ENCODE measurements at places on chromosomes 12 and 14.

- no peak for DNase-seq
Measured at GRCh38 chr14:72883109-72883508, 10.8 kb downstream of the DPF3 start.

GRCh38 chr12:28807535-28807934 lies 341.5 kb upstream of the FAR2 start:
- no peak for DNase-seq

DNA sequence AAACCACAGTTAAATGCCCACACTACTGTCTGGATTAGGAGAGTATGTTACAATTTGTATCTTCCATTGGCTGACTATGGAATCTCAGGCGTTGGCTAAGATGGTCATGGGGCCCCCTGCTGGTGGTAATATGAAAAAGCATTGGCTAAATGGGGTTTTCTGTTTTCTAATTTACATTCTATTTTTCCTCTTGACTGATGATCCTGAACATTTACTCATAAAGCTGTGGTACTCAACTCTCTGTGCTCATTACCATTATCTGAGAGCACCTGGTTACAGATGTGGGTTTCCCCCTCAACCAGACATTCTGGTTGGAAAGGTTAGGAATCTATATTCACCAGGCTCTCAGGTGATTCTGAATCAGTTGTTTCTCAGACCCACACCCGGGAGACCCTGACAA lies 64.8 kb downstream of the WSCD2 start:
- DNase-seq: peak; percentile 34

- DNase-seq: peak; percentile 91
Measured at GRCh38 chr14:36509069-36509917, 10.7 kb downstream of the NKX2-1 start.

GRCh38 chr12:117466677-117467362 lies 105.4 kb upstream of the NOS1 start:
- no peak for DNase-seq

DNA sequence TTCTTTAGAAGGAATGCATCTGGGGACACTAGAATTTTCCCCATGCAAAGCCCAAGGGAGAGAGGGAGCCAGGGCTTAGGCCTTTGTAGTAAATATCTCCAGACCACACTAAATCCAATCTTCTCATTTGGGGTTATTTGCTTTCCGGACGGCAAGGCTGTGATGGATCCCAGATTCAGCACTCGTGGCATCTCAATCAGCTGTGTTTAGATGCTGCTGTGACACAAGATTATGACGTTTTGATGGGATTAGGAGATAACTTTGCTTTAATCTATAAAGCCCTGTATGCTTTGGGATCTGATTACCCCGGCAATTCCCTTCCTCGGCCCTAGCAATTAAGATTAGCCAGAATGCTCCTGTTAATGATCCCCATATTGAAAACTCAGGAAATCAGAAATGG lies 686.7 kb upstream of the TBX3 start:
- no peak for DNase-seq

- peak; percentile 21 for DNase-seq
Measured at GRCh38 chr12:2958432-2959191, 585 bp upstream of the TEAD4 start.

GRCh38 chr14:22472466-22472865 lies 116.6 kb downstream of the DAD1 start:
- DNase-seq: no peak

DNA sequence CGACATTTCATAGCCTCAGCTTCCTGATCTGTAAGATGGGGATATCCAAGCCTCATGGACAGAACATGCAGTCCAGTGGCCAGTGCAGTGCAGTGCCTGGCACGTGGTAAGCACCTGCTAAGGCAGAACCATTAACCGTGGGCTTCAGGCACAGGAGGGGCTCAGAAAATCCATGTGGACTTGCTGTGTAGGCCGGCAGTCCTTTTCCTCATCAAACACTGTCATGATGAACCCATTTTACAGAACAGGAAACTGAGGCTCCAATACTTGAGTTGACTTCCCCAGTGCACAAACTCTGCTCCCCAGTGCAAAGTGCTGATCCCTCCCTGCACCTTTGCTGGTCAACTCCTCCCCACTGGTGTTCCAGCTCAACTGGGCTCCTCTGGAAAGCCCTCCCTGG lies 18.0 kb downstream of the TRPV4 start:
- DNase-seq: no peak

DNA sequence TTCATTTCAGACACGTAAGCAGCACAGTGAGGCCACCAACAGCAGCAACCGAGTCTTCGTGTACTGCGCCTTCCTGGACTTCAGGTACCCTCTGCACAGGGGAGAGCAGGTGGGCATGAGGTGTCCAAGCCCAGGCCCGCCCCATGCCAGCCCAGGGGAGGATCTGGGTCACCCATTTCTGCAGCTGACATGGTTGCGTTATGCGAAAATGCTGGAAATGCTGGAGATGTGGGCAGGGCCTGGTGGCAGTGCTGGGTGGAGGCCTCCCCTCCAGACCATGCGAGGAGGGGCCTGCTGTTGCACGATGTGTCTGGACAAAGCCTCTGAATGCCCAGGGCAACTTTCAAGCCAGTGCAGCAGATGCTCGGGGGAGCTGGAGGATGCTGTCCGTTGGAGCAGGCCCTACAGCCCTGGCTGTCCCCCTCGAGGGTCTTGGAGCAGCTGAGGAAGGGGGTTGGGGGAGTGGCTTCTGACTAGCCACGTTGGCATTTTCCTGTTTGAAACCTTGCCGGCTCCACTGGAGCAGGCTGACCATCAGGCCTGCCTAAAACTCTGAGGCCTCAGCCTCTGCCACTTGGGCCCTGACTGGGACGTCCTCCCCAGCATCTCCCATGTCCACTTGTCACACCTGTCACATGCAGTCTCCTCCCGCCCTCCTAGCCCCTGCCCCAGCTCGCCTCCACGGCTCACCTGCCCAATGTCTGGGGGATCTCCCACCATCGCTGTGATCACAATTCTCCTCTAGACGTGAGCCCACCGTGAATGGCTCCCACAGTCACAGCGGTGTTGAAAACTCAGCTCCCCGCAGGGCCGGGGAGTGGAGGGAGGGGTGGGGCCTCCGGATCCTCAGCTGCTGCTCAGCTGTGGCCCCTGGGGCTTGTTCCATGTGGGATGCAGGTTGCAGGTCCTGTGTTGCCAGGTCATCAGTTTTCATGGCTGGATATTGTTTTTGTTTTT lies 123.4 kb downstream of the ADGRD1 start:
- DNase-seq: no peak

DNA sequence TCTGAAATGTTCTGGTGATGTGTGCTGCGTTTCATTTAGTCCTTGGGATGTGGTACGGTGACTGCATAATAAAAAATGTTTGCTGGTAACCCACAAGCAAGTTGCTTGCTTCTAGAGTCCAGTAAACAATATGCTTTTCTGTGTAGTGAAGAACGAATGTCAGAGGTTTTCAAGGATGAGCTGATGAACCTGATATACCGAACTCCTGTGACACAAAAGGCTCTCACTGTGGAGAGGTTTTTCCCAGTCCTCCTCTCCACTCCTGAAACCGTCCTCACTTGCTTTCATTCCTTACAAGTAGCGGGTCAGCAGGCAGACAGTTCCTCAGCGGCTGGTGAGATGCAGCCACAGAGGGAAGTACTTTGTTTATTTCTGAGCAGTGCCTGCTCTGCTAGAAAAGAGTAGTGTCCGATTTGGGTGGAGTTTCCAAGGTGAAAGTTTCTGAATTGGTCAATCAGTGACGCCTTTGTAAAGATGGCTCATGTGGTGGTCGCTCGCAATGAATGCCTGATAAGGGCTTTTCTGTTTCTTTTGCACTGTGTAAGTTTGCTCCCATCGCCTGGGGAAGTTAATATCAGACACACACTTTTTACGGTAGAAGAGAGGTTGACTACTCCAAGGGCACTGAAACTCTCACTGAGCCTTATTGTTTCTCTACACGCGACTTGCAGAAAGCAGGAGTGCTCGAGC lies 3.0 kb downstream of the ETV6 start:
- DNase-seq: no peak

DNA sequence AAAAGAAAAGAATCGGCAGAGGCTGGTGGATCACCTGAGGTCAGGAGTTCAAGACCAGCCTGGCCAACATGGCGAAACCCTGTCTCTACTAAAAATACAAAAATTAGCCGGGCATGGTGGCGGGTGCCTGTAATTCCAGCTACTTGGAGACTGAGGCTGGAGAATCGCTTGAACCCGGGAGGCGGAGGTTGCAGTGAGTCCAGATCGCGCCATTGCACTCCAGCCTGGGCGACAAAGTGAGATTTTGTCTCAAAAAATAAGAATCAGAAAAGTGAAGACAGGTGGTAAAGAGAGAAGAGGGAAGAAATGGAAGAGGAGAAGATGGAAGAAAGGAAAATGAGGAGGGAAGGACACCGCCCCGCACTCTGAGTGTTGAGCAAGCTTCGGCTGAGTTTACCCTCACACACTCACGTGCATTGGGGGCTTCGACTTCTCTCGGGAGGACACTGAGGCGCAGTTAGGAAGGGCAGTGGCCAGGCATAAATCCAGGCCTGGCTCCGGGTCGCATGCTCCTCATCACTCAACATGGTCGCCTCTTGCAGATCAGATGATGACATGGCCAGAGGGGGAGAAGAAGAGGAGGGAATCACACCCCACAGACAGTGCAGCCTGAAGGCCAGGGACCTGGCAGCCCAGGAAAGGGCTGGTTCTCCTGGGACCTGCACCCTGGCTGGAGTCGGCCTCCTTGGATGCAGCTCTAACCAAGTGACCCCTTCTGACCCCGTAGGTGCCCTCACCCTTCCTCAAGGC lies 61.1 kb downstream of the PRMT8 start:
- DNase-seq: no peak

DNA sequence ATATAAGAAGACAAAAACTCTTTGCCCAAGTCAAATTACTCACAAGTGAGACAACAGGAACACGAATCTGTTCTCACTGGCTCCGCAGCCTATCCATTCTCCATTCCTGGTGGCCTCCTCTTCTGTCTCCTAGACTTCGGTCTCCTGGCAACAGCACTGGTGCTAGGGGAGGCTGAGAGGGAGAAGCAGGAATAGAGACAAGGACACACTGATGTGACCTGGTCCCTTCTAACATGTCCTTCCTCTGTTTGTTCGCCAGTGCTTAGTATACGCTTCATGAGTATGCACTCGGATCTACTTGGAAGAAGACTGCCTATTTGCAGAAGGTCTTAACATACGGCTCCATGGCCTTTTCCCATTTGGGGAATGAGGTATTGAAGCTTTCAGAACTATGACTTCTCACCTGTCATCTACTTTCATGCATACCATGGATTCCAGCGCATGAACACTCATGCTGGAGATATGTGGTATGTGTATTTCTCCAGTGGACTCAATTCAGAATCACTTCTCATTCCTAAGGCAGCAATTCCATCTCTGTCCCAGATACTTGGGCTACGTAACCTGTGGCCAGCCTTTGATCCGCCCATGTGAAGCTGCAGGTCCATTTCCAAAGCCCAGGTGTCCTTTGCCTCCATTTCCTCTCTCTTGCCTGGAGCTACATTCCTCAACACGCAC lies 33.9 kb downstream of the BHLHE41 start:
- no peak for DNase-seq

- no peak for DNase-seq
Measured at GRCh38 chr14:75553157-75553556, 25.3 kb upstream of the FLVCR2 start.

DNA sequence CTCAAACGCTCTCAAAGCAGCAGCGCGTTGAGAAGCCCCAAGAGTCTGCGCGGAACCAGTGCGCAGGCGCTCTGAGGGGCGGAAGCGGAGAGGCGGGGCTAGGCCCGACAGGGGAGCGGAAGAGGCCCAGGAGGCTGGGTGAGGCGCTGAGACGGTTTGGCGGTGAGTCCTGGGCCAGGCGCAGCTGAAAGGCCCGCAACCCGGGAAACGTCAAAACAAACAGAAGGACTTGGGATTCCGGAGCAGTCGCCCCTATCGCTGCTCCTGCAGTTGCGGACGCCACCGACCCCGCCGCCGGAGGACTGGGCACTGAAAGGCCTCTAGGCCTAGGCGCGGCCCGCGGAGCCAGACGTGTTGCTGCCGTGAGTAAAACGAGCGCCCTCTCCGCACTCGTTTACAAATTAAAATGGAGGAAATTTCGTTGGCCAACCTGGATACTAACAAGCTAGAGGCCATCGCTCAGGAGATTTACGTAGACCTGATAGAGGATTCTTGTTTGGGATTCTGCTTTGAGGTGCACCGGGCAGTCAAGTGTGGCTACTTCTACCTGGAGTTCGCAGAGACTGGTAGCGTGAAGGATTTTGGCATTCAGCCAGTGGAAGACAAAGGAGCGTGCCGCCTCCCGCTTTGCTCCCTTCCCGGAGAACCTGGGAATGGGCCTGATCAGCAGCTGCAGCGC lies at the start of gene ATXN7L3B:
Gene ATXN7L3B (plus strand): TSS at position 129 of the 679 bp plus-strand sequence. CDS start 278 bp downstream, at position 407.
- peak; percentile 90 for DNase-seq

DNA sequence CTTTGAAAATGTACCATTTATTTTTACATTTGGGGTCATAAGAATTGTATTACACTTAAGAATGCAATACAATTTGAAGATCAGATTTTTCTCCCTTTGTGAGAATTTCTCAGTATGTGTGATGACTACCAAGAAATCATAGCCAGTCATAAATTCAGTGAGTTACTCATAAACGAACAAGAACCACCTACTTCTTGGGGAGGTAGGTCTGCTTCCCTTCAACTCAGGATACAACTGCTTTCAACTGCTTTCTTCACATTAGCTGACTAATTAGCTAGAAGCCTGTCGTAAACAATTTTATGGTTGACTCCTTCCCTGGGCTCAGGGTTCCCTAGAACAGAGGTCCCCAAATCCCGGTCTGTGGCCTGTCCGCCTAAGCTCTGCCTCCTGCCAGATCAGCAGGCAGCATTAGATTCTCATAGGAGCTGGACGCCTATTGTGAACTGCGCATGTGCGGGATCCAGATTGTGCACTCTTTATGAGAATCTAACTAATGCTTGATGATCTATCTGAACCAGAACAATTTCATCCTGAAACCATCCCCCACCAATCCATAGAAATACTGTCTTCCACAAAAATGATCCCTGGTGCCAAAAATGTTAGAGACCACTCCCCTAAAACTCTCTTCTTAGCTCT lies 3.7 kb downstream of the ANG start:
- DNase-seq: no peak

- no peak for DNase-seq
Measured at GRCh38 chr12:29547151-29547632, 49.7 kb upstream of the OVCH1 start.

GRCh38 chr14:101547107-101547738 lies 14.1 kb upstream of the DIO3 start:
- DNase-seq: no peak

DNA sequence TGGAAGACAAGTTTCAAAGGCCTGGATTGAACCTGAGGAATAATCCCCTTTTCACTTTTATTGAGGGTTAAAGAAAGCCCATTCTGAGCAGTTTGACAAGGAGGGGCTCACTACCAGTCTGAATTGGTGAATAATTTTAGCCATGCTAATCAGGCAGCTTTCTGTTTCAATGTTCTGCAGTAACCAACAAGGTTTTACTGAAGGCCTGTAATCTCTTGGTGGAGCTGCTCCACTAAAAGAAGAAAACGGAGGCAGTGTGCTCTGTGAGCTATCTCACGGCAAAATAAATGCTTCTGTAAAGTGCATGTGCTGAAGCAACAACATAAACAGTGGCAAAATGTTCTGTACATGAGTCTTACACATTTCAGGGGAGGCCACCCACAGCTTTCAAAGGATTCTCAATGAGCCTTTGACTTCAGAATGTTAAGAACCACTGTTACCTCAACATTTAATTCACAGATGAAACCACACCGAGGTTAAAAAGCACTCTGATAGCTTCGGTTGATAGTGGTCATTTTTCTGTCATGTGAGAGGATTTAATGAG lies 111.2 kb downstream of the LRIG3 start:
- no peak for DNase-seq

Data from NCI-H1092 treated with DMSO at 0.1 percent for 48 hours (cell line).